H9 (cell line): ENCODE measurements at places on chromosomes 3 and 15. TPM values are rescaled to one million over a fixed set of nuclear protein-coding genes. Genes with fewer than 3 reads are reported as not detected.
A peak's percentile ranks its signal among the peaks of the same experiment; 100 is the strongest.

- no peak for DNase-seq
Measured at GRCh38 chr3:88462230-88462629, 312.5 kb downstream of the C3orf38 start.

Gene SERPINI1
- 5.8 and 6.0 TPM in 2 replicates for total RNA-seq

Gene GP9
- total RNA-seq: not detected in 2 replicates

DNA sequence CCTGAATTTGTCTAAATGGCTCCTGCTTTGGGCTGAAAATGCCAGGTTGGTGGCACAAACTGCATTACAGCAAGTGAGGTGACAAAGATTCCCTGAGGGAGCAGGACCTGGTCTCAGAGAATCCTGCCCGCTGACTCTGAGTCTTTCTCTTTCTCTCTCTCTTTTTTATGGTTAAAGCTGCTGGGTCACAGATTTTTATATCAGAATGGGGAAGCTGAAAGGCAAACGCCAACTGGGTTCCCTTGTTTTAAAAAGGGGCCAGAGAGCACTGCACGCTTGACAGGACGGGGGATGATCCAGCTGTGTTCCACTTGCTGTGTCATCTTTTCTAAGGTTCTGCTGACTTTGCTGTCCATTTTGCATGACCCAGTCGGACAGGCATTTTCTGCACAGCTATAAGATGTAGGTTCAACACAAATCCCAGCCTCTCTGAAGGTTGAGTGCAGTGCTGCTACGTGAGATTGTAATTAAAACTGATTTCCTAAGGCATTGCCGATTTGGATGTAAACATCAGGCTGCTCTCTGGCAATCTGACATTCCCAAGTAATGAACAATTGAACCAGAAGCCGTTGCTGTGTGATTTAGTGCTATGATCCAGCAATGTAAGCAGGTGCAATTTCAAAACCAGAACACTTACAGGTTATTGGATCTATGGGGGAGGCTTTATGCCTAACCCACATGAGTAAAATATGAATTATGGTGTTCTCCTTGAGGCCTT is 25.8 kb downstream of the ARHGEF3 start:
- DNase-seq: no peak

Gene FILIP1L
- 0.07 and 0.22 TPM in 2 replicates for total RNA-seq

Gene CHRNA3
- total RNA-seq: 0.81 and 1.1 TPM in 2 replicates

DNA sequence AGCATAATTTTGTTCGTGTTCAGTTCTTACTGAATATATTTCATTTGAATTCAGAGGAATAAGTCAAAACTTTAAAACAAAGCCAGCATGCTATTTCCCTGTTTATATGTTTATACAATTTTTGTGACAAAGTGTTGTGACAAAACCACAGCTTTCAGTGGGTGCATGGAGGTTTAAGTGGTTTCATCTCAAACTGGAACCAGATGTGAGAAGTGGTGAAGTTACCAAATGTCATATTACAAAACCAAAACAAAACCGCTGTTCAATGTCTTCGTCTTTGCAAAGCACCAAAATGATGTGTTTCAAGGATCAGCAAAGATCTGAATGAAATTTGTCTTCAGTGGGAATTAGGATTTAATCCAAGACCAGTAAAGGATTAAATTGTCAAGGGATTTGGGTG is 59.3 kb upstream of the OSTN start:
- no peak for DNase-seq

- peak; percentile 67 for DNase-seq
Measured at GRCh38 chr15:89335298-89336041, 846 bp upstream of the POLG start.

DNA sequence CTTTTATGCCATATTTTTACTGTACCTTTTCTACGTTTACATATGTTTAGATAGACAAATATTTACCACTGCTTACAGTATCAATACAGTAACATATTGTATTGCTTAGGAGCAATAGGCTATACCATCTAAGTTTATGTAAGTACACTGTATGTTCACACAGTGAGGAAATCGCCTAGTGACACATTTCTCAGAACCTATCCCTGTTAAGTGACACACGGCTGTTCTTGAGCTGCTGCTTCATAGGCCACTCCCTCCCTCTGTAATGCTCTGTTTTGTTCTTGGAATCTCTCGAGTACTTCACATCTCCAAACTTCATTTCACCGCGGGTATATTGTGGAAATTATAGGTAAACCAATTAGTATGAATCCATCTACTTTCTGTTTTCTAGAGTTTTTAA is 13.4 kb upstream of the SELENOT start:
- no peak for DNase-seq

DNA sequence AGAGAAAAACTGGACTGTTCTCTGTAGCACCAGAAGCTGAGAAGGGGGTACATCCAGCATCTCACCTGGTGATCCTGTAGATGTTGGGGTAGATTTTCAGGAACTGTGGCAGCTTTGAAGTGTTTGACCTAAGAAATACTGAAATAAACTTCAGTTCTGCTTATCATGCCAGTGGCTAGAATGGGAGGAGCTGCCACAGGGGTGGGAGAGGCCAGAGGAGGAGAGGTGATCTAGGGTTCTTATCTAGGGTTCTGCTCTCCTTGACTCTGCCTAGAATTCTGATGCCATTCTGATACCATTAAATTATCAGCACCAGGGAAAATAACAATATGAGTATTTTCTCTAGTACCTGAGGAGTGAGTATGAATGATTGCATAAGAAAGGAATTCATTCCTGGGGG is 10.2 kb upstream of the CPOX start:
- no peak for DNase-seq

DNA sequence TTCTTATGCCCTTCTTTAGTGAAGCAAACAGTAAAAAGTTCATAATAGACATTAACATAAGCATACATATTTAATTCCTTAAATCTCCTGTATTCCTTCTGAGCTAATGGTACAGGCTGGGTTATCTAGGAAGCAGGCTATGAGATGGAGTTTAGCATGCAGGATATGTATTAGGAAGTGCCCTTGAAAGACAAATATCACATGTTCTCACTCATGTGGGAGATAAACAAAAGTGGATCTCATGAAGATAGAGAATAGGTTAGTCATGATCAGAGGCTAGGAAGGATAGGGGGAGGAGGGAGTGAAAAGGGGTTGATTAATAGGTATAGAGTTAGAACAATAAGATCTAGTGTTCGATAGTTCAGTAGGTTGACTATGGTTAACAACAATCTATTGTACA is 105.4 kb downstream of the CLASP2 start:
- DNase-seq: no peak

Gene ELL3
- 6.4 and 7.2 TPM in 2 replicates for total RNA-seq

DNA sequence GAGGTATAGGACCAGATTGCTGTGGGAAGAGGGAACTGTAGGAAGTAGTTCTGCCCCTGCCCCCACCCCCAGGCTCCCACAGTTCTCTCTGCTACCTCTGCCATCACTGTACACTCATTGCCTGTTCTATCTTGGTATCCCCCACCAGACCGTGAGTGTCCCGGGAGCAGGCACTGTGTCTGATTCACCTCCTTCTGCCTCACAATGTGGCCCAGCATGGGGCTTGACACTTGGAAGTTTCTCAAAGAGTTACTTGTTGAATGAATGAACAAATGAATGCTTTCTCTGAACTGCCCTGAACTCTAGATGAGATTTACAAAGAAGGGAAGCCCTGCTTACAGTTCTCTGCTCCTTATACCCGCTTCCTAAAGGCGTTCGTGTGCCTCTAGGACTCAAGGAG is 27.1 kb upstream of the PIK3CB start:
- peak; percentile 68 for DNase-seq

DNA sequence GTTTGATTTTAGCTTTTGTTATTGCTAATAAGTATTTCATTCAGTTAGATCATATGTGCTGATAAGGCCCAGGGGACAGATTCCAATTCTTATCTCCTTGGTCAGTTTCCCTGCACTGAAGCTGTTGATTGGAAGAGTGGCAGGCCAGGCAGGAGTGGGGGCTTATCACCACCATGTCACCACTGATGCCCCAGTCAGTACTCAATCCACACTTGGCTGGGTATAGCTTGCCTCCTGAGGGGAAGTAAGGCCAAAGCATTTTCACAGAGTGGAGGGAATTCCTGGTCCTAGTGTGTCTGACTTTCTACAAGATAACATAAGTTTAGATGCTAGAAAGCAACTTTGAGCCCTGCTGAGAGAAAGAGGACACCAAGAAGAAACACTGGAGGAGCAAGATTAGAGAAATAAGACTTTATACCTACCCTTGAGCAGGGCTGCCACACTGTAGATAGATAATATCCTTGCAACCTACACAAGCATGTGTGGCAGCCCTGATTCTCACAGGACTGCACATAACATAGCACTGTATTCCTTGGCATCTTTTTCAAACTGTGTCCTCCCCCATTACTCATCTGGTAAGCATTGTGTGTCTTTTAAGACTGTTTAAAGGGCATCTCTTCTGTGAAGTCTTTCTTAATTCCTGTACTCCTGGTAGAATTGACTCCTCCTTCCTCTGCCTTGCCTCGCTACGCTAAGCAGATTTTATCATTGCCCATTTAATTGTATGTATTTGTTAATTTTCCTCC is 24.3 kb downstream of the OXNAD1 start:
- DNase-seq: no peak

Gene GOLGA8M
- total RNA-seq: not detected in 2 replicates

Gene ARL6IP5
- 15.5 and 16.9 TPM in 2 replicates for total RNA-seq

Gene CCDC39
- total RNA-seq: 0.59 and 0.79 TPM in 2 replicates

DNA sequence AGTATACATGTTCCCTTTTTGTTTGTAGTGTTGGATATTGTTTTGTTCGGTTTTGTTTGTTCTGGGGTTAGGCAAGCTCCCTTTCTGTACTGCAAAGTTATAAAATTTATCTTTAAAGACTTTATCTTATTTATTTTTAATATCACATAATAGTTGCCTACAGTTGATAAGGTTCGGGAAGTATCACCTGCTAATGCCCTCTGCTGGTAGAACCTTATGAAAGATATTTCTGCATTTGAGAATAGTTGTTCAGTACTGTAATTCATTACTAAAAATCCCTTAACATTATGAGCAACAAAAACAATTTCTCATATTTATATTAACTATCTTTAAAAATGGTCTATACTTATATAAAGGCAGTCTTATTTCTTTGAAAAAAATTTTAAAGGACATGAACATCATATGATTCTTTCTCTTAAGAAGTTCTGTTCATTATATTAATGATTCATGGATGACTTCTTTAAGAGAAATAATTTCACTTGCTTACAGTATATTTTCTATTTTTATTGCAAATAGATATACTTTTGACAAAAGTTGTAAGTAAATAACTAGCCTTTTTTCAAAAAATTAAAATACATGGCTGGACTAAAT is 1126.8 kb downstream of the SI start:
- no peak for DNase-seq
